GM10248 (cell line): ENCODE measurements at places on chromosomes 2 and 18.

DNA sequence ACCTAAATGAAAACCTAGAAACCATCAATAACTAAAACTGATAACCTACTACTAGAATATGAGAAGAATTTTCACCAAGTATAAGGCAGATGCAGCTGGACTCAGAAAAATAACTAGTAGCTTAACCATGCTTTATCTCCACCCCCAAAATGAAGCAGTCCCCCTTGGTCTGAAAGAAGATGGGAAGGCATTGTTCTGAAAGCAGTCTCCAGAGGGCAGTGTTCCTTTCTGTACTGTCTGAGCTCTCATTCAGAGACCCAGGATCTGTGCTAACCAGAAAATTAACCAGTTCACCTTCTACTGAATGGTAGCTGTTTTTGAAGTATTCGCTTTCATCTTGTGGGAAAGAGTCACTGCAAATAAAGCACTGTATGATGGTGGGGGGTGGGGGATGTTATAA, 273.0 kb downstream of the PDE11A start:
- DNase-seq: no peak

DNA sequence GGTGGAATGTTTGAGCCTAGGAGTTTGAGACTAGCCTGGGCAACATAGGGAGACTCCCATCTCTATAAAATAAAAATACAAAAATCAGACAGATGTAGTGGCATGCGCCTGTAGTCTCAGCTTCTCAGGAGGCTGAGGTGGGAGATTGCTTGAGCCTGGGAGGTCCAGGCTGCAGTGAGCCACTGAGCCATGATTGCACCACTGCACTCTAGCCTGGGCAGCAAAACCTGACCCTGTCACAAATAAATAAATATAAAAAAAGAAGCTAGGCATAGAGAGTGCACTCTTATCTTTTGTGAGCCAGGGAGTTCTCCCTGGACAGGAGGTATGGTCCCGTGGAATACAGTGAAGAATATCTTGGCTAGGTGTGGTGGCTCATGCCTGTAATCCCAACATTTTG, 11.0 kb upstream of the KYNU start:
- no peak for DNase-seq

- no peak for DNase-seq
Observed at GRCh38 chr2:20446255-20446916, 488 bp upstream of the RHOB start.

- DNase-seq: no peak
Observed at GRCh38 chr18:45526114-45526841, 89.0 kb upstream of the SLC14A2 start.
